Glutamatergic neuron (in vitro differentiated cells): ENCODE measurements at places on chromosomes 2 and 18. TPM values are rescaled to one million over a fixed set of nuclear protein-coding genes. Genes with fewer than 3 reads are reported as not detected.

DNA sequence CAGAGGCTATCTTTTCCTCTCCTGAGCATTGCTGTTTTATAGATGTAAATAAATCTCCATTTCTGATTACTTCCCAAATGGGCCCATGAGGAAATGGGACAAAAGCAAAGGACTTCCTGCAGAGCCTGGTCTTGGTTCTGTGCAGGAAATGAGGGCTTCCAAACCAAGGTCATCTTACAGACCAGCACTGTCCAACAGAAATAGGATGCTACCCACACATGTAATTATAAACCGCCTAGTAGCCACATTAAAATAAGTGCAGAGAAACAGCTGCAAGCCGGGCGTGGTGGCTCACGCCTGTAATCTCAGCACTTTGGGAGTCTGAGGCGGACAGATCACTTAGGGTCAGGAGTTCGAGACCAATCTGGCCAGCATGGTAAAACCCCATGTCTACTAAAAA is 6.2 kb downstream of the TTL start:
- H3K27me3 ChIP-seq = peaks cover 2% of the 10 kb centered on the region
- no peak for DNase-seq
- no peak overlapping the region for H3K27ac ChIP-seq

GRCh38 chr2:158131919-158132566 is 30.4 kb downstream of the UPP2 start:
- no peak overlapping the region for H3K4me3 ChIP-seq
- DNase-seq = no peak
- H3K27ac ChIP-seq = no peak overlapping the region
- no peaks in the 10 kb centered on the region for H3K4me1 ChIP-seq

- no peaks in the 10 kb centered on the region for H3K4me1 ChIP-seq
- H3K4me3 ChIP-seq = no peak overlapping the region
- H3K27ac ChIP-seq = no peak overlapping the region
- no peaks in the 10 kb centered on the region for H3K27me3 ChIP-seq
- H3K36me3 ChIP-seq = no peaks in the 10 kb centered on the region
Measured at GRCh38 chr2:162245061-162245460, 1.8 kb upstream of the FAP start.

Gene SPDYA
- 0.81 TPM for total RNA-seq

DNA sequence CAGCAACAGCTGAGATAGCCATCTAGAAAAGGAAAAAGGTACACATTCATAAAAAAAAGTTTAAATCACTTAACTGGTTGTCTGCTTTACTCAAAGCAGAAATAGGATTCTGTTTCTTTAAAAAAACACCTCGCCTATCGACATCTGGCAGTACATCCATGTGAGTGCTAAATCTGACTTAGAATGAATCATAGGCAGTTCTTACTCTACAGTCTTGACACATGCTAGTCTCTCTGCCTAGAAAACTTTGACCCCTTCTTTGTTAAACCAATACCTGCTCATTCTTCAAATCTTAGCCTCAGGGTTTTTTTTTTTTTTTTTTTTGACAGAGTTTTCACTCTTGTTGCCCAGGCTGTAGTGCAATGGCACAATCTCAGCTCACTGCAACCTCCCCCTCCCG is 37.1 kb upstream of the GPR75 start:
- H3K36me3 ChIP-seq = peaks cover 8% of the 10 kb centered on the region
- peaks cover 3% of the 10 kb centered on the region for H3K27me3 ChIP-seq
- DNase-seq = no peak
- H3K27ac ChIP-seq = no peak overlapping the region

GRCh38 chr2:207926133-207926988 is 99.0 kb downstream of the PLEKHM3 start:
- H3K4me3 ChIP-seq = no peak overlapping the region
- H3K27ac ChIP-seq = peak overlapping the region; percentile 17
- H3K4me1 ChIP-seq = no peaks in the 10 kb centered on the region
- no peaks in the 10 kb centered on the region for H3K36me3 ChIP-seq
- H3K27me3 ChIP-seq = no peaks in the 10 kb centered on the region
- no peak for DNase-seq

Gene TUBA4B
- total RNA-seq = not detected
